Left lobe of liver (tissue), 2 donors: ENCODE measurements at places on chromosomes 7 and 10. TPM values are rescaled to one million over a fixed set of nuclear protein-coding genes. Genes with fewer than 3 reads are reported as not detected.

The NPY gene
- total RNA-seq: not detected

- DNase-seq: no peak
Measured at GRCh38 chr7:78542541-78542940, 744.0 kb downstream of the PHTF2 start.

GRCh38 chr10:78302739-78302988 lies 269.0 kb downstream of the RPS24 start:
- no peak for DNase-seq

DNA sequence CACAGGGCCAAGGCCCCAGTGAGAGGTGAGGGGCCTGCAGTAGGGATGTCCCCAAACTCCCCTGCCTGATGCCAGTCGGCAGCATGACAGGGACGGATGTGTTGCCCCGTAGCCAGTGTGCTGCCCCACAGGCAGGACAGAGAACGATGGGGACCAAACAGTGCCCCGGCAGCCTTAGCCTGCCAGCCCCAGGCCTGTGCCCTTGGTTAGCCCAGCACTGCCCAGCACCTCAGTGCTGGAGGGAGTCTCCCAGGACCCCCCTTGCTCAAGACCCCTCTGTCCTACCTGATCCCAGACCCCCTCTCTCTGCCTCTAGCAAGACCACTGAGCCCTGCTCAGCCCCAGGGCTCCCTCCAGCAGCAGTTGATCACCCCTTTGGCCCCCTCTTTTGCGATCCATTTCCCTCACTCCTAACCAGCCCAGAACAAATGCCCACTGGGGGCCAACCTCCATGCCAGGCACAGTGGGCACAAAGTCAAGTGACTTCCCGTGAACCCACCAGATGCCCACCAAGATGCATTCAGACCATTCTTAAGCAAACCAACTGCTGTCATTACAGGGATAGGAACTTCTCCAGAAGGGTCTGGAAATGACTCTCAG lies 34.0 kb downstream of the OAT start:
- DNase-seq: no peak

GRCh38 chr7:116929914-116930913 lies 23.1 kb upstream of the ST7 start:
- DNase-seq: peak; percentile 80

- DNase-seq: peak; percentile 72
Measured at GRCh38 chr7:37354656-37355131, 94.0 kb downstream of the ELMO1 start.
